ENCODE measurements at places on chromosomes 2 and 18.

DNA sequence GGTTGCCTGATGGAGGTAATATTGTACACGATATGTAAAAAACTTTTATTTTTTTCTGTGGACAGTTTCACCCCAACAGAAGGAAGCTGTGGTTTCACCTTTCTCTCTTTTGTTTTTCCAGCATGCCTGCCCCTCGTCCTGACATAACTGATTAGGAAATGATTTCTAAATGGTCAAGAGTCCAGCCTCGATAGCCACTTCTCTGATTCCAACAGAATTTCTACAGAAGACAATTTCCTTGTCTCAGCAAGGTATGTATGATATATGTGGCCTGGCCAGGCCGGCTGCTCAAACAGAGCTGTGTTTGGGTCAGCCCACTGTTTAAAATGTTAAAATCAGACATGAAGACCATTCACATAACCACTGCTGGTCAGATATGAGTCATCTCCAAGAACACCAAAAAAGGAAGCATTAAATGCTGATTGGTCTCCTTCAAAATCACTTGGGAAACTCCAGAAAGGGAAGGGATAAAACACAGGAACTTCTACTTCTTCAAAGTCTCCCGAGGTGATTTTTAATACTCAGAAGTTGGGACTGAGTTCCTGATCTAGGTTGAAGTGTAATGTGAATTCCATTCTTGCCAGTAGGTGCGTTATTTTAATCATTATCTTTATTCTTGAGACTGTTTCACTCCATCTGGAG lies 22.3 kb downstream of the ATP8B1 start:
- DNase-seq, result no peak

GRCh38 chr2:191038241-191038725 lies 24.3 kb upstream of the STAT1 start:
- peak; percentile 81 for DNase-seq

GRCh38 chr2:111072220-111072871 lies 48.4 kb upstream of the BCL2L11 start:
- DNase-seq, result no peak

- no peak for DNase-seq
Observed at GRCh38 chr2:208722731-208723130, 316.1 kb downstream of the PTH2R start.

GRCh38 chr2:11123856-11124759 lies 31.2 kb upstream of the SLC66A3 start:
- DNase-seq, result peak; percentile 65

DNA sequence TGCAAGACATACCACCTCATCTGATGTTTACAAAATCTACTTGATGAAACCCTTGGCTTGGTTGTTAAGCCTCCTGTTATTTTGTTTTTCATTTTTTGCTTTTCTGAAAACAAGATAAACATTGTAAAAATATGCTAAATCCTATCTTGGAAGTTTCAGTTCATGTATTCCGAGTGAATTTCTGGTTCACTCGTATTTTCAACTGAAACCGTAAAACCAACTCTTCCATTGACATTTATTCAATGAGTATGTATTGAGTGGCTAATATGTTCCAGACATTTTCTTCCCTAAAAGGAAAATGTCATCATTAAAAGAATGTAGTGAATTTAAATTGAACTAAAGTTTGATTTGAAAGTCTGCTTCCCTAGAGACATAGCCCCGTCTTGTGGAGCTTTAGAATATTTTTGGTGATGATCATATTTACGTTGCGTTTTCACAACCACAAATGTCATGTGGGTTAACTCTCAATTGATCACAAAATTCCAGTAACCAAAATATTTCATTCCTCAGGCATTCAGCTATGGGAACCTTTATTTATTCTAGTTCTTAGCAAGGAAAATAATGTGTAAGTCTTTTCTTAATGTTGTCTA lies 204.2 kb downstream of the MBD2 start:
- no peak for DNase-seq

- DNase-seq, result no peak
Observed at GRCh38 chr2:147773479-147773878, 71.3 kb upstream of the ACVR2A start.

- no peak for DNase-seq
Observed at GRCh38 chr2:157727693-157728092, 99.0 kb upstream of the ACVR1C start.

DNA sequence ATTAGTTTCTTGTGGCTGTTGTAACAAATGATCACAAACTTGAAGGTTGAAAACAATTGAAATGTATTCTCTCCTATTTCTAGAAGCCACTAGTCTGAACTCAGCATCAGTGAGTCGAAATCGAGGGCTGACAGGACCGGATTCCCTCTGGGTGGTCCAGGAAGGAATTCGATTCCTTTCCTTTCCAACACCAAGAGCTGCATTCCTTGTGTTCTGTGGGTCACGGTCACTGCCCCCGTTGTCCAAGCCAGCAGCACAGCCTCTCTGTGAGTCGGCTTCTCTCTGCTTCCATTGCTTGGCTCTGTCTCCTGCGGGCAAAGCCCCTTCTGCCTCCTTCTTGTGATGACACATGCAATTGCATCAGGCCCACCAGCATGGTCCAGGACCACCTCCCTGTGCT lies 67.3 kb downstream of the SMIM21 start:
- DNase-seq, result no peak

DNA sequence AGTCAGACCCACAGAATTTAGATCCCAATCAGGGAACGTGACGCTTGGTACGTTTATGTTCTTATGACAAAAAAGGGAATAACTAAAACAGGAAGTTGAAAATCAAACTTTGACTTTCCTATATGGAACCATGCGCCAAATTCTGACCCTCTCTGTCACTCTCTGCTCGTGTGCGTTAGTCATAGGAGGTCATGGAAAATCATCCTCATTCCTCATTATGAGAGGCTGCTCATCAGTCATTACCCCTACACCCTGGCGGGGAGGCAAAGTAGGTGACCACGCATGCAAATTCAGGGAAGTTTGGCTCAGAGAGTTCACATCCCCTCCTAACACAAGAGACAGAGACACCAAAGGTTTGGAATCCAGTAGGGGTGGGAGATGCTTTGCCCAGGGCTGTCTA lies 15.5 kb downstream of the IL1F10 start:
- no peak for DNase-seq

GRCh38 chr2:124489686-124490085 lies 464.6 kb downstream of the CNTNAP5 start:
- no peak for DNase-seq

DNA sequence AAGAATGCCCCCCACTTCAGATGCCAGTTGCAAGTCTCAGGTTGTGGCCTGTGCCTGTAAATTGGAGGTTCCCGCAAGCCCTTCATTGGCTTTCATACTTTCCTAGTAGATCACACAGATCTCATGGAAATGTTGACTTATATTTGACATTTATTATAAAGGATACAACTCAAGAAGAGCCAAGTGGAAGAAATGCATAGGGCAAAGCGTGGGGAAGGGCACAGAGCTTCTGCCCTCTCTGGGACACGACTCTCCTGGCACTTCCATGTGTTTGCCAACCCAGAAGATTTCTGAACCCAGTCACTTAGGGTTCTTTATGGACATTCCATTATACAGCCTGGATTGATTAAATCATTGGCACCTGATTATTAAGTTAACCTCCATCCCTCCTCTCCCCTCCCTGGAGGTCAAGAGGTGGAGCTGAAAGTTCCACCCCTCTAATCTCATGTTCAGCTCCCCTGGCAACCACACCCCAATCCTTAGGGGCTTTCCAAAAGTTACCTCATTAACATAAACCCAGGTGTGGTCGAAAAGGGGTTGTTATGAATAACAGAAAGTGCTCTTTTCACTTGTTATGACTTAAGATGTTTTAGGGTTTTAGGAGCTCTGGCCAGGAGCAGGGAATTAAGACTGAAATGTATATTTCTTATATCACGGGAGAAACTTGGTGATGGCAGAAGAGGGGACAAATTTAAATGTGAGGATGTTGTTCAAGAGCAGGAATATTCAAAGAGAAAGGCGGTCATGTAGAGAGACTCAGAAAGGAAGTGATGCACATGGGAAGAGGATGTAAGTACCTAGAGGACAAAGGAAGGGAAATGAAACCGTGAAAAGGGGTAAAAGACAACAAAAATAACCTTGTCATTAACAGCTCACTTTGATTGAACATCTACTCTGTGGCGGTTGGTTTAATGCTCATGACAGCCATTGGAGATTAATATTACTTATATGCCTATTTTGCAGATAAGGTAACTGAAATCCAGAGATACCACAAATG lies 31.8 kb downstream of the SP100 start:
- DNase-seq, result peak; percentile 77

GRCh38 chr2:145744541-145745386 lies 1224.8 kb upstream of the ZEB2 start:
- DNase-seq, result peak; percentile 83

DNA sequence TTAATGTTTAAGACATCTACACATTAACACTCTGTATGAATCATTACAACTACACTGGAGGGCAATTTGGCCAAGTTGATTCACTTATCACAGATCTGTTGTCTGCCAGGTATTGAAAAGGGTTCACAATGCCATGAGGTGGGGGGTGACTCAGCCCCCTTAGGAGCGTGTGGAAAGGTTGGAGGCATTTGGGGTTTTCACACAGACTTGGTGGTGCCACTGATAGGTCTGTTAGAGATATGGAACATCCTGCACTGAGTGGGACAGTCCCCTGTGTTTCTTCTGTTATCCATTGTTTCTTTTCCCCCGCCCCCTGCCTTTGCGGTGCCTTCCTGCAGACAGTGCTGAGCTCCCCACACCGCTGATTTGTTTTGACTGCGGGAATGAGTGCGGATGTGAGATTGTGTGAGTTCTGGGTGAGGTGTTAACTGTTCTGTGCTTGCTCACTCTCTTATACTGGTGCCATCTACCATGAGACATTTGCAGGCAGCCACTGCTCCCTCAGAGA lies 9.3 kb upstream of the TSN start:
- DNase-seq, result no peak

- no peak for DNase-seq
Observed at GRCh38 chr2:30396436-30397232, 50.4 kb upstream of the LCLAT1 start.

DNA sequence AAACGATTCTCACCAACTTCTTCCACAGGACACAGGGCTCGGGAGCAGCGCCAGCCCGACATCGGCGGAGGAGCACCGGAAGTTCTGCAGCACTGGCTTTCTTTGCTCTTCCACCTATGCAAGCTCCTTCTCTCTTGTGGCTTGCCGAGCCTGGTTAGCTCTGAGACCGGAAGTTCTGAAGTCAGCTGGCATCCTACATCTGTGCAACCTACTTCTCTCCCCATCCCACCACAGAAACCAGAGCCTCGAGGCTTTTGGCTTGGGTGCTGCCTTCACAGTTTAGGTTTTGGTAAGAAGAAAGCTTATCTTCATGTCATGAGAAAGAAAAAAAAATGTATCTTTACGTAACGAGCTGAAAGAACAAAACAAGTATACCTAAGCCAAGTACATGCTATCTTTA lies 111.7 kb downstream of the ANKRD44 start:
- DNase-seq, result peak; percentile 97

DNA sequence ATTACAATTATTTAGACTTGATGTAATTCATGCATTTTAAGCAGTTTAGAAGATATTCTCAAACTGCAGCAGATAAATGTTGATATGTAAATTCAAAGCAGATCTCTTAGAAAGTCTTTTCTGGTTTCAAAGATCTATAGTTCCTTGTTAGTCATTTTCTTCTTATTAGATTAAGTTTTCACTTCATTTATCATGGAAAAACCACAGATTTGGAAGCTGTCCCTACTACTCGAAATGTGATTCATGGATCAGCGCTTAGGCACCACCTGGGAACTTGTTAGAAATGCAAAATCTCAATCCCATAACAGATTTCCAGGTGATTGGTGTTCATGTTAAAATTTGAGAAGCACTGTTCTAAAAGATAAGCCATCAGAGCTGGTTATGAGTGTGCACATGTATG lies 92.8 kb upstream of the CDH2 start:
- no peak for DNase-seq

GRCh38 chr2:31000970-31001369 lies 137.3 kb downstream of the GALNT14 start:
- no peak for DNase-seq

GRCh38 chr2:200184748-200185627 lies 121.5 kb upstream of the SPATS2L start:
- no peak for DNase-seq

- no peak for DNase-seq
Observed at GRCh38 chr2:144445196-144445595, 74.7 kb downstream of the ZEB2 start.

DNA sequence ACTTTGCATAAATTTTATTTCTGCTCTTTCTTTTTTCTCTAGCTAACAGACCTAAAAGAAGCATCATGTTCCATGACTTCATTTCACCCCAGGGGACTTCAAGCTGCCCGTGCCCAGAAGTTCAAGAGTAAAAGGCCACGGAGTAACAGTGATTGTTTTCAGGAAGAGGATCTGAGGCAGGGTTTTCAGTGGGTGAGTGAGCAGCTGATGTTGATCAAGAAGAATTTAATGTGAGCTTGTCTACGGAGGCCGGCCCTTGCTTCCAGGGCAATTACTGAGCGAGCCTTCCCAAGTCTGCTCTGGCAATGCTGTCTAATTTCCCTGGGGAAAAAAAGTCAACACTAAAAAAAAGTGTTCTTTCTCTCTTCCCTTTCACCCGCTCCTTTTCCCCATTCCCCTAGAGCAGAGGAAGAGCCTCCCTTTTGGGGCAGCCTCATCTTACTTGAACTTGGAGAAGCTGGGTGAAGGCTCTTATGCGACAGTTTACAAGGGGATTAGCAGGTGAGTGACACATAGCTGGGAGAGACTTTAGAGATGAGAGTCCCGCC lies 1.2 kb downstream of the CDK15 start:
- DNase-seq, result no peak

- no peak for DNase-seq
Observed at GRCh38 chr2:169027234-169027633, 3.9 kb downstream of the ABCB11 start.

DNA sequence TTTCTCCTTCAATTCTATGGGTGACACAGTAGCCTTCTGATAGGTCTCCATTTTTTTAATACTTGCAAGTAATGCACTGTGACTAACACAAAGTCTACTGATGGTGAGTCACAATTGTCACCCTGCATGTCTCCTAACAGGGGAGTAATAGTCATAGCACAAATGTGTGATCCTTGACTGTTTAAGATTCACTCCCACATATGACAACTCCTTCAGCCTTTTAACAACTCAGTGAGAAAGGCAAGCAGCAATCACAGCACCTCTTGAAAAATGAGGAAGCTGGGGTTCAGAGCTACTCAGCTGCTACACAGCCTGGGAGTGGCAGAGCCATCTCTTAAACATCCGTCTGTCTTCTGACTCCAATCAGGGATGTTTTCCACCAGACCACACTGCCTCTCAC lies 63.8 kb downstream of the EHD3 start:
- peak; percentile 66 for DNase-seq

GRCh38 chr2:70657246-70657645 lies 103.6 kb upstream of the TGFA start:
- DNase-seq, result no peak

- no peak for DNase-seq
Observed at GRCh38 chr2:219661197-219661954, 33.9 kb downstream of the SLC4A3 start.

DNA sequence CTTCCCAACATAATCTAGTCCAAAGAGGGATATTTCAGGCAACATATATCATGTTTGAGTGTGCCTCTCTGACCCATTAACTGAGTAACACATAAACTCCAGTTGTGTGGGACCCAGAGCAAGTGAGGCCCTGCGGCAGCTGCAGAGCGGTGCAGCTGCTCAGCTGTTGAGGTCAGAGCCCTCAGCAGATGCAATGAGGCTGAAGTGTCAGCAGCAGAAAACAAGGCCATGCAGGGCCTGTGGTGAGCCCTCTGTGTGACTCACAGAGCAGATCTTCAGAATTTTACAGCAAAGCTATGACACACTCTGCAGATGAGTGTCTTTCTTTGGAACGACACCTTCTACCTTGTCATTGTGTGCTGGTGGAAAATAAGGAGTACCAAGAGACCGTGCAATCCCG lies 168.5 kb downstream of the CBLN2 start:
- DNase-seq, result no peak

GRCh38 chr2:11067221-11068078 lies 87.8 kb upstream of the SLC66A3 start:
- no peak for DNase-seq
